HS-5 (cell line): ENCODE measurements at places on chromosomes 4 and X.
A peak's percentile ranks its signal among the peaks of the same experiment; 100 is the strongest.

DNA sequence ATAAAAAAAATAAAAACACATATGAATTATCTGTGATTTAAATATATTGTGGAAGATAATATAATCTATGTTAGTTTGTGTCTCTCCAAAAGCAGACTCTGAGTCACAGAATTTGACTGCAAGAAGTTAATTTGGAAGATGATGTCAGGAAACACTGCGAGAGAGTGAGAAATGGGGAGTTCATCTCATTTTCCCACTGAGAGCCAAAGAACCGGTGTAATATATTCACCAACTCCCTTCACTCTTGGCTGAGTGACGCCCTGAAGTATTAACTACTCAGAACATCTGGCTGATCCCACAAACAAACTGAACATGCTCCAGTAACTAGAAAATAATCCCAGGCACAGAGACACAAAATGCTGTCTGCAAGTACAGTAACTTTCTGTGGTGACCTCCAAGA is 345.8 kb upstream of the SPANXN1 start:
- DNase-seq: no peak

DNA sequence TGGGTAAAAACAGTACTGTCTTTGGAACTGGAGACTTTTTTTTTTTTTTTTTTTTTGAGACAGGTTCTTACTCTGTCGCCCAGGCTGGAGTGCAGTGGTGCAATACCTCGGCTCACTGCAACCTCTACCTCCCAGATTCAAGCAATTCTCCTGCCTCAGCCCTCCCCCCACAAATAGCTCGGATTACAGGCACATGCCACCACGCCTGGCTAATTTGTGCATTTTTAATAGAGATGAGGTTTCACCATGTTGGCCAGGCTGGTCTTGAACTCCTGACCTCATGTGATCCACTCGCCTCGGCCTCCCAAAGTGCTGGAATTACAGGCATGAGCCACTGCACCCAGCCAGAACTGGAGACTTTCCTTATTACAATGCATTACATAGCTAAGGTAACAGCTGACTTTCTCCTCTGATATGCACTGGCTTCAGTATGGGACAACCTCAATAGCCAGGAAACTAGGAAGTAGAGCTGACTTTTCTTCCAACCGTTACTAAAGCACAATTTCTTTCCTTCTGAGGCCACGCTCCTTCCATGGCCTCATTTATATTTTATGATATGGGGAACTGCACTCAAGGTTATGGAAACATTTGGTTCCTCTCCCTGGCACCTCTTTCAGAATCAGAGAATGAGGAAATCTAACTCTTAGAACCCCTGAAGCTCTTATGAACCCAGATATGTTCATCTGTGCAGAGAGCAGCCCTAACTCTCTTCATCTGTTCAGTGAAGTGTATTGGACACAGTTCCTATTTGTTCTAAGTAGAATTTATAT is 53.5 kb upstream of the FAM9B start:
- no peak for DNase-seq

DNA sequence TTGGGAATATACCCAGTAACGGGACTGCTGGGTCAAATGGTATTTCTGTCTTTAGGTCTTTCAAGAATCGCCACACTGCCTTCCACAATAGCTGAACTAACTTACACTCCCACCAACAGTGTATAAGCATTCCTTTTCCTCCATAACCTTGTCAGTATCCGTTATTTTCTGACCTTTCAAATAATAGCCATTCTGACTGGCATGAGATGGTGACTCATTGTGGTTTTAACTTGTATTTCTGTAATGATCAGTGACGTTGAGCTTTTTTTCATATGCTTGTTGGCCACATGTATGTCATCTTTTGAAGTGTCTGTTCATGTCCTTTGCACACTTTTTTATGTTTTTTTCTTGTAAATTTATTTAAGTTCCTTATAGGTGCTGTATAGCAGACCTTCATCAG is 81.2 kb downstream of the ADAM29 start:
- peak; percentile 42 for DNase-seq

DNA sequence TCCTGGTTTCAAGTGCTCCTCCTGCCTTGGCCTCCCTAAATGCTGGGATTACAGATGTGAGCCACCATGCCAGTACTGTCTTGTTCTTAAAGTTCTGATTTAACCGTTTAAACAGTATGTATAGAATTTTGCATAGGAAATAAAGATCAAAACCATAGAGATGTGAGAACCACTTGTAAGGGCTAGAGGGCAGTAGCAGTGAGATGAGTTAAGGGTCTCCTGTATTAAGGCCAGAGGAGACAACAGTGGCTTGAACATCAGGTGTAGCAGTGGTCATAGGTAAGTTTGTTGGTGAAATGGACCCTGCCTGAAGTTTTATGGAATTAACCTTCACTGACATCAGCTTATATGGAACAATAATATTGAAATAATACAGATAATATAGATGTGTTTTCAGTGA is 155.7 kb downstream of the SLC4A4 start:
- no peak for DNase-seq

- DNase-seq: no peak
Observed at GRCh38 chr4:97987019-97987648, 156.1 kb downstream of the STPG2 start.

DNA sequence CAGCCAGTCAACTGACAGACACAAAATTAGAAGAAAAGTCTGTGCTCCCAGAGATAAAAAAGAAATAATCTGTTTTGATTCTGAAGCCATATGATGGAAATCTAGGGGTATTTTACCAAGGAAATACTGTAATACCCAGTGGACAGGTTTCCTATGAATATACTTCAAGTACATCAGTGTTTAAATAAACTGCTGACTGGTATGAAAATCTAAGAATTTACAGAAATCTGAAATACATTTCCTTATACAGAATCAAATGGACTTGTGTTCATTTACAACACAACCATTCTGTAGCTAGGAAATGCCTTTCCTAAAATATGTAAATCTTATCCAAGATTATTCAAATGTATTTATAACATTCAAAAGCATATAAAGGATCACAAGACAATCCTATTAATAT is 13.4 kb downstream of the YTHDC1 start:
- DNase-seq: no peak

DNA sequence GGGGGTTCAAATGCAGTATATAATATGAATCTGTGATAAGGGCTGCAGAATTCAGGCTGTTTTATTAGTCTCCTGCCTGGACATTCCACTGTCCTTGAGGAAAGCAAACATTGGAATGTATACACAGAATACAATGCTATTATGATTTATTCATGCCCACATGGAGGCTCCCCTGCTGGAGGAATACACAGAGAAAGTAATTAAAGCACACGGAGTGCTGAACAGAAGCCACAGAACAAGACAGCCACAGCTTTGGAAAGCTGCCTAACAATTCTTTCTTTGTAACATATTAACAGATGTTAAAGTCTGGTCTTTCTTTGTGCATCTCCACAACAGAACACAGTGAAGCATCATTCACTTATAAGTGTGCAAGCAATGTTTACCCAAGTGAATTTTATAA is 155.8 kb downstream of the ARAP2 start:
- no peak for DNase-seq

DNA sequence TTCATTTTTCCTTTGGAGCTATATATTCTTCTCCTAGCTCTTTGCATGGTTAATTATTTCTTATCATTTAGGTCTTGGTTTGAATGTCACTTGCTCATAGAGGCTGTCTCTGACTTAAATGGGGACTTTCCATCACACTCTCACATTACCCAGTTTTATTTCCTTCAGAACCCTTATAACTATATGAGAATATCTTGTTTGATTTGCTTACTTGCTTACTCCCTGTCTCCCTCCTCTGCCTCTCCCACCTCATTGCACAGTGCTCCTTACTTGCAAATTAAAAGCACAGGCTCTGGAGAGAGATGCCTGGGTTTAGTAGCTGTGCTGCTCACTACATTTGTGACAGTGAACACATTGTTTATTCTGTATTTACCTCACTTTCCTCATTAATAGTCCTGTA is 174.6 kb downstream of the SOWAHB start:
- no peak for DNase-seq

DNA sequence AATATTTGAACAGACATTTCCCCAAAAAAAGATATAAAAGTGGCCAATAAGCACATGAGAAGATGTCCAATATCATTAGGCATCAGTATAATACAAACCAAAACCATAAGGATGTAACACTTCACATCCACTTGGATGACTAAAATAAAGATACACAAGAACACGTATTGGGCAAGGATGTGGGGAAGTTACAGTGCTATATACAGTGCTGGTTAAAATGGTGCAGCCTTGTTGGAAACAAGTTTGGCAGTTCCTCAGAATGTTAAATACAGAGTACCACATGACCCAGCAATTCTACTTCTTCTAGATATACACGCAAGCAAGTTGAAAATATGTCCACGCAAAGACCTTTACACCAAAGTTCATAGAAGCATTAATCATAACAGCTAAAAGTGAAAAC is 58.9 kb downstream of the HAUS3 start:
- no peak for DNase-seq

GRCh38 chrX:34848281-34848680 is 94.3 kb upstream of the FAM47B start:
- peak; percentile 41 for DNase-seq

DNA sequence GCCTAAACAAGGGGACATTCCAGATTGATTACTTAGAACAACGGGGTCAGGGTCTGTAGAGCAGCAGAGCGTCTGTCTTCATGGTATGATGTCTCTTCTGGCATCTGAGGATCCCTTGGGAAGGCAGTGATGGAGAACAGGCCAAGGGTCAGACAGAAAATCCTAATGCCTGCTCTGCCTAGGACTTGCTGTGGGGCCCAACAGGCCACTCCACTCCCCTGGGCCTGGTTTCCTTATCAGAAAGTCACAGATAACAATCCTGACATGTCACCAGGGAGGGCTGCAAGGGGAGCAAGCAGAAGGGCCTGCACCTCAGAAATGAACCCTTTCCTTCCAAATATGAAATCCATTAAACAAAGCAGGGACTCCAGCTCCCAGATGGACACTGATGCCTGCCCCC is 21.4 kb upstream of the ARHGAP6 start:
- DNase-seq: no peak

DNA sequence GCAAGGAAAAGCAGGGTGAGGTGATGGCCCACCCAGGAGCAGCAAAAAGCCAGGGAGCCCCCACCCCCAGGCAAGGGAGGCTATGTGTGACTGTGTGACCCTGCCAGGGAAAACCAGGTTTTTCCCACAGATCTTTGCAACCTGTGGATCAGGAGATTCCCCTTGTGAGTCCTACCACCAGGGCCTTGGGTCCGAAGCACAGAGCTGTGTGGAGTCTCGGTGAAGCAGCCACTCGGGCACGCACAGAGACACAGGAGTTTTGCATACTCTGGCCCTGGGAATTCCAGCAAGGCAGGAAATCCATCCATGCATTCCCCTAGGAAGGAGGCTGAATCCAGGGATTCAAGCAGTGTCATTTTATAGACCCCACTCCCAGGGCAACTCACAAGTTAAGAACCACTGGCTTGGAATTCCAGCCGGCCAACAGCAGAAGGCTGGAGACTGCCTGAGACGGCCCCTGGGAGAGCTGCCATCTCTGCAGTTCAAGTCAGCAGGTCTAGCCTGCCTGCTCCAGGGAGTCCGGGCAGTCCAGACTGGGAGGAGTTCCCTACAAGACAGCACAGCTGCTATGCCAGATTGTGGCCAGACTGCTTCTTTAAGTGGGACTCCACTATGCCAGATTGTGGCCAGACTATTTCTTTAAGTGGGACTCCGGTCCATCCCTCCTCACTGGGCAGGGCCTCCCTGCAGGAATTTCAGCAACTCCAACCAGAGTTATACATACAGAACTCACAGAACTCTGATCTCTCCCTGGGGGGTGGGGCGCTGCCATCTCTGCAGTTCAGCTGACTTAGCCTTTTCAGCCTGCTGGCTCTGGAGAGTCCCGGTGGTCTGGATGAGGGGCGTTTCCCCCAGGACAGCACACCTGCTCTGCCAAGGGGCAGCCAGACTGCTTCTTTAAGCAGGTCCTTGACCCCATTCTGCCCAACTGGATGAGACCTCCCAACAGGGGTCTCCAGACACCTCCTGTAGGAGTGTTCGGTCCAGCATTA is 85.1 kb upstream of the ADAD1 start:
- no peak for DNase-seq

DNA sequence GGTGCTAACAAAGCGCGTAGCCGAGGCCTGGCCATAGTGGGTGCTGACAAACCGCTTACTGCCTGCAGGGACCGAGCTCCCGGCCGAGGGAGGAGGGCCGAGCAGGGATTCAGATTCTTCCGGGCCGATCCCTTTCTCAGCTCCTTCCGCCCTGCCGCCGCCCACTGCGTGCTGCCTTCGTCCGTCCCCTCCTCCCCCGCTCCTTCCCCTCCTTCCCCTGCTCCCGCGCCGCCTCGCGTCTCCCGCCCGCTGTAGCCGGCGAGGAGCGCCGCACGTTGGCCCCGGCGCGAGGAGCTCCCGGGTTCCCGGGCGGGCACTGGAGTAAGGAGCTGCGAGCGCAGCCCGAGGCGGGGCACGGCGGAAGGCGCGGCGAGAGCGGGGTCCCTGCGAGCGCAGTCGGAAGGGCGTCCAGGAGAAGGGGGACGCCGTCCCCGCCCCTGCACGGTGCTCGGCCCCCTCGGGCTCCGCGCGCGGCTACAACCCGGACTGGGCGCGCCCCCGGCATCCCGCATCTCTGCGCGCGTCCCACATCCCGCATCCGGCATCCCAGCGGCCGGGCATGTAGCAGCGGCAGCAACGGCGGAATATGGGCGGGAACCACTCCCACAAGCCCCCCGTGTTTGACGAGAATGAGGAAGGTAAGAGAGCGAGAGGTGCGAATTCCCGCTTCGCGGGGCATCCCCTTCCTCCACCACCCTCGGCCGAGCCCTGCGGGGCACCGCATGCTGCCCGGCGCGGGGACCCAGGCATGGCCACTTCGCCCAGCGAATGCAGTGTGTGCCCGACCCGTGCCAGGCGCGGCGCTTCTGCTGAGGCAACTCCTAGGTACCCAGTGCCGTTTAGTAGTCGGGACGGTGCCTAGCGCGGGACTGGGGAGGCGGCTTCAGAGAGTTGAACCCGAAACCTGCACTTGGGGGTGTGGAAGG is at the start of gene STK32B:
TSS of gene STK32B (plus strand) at position 203 of the 926 bp plus-strand sequence.
- DNase-seq: peak; percentile 39

DNA sequence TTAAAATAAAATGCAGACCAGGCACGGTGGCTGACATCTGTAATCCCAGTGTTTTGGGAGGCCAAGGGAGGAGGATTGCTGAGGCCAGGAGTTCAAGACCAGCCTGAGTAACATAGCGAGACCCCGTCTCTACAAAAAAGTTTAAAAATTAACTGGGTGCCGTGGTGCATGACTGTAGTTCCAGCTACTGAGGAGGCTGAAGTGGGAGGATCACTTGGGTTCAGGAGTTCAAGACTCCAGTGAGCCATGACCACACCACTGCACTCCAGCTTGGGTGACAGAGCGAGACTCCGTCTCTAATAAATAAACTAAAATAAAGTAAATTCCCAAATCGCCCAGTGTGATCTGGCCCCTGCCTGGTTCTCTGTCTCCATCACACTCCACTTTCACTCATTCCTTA is 43.7 kb downstream of the TENM3 start:
- DNase-seq: no peak

DNA sequence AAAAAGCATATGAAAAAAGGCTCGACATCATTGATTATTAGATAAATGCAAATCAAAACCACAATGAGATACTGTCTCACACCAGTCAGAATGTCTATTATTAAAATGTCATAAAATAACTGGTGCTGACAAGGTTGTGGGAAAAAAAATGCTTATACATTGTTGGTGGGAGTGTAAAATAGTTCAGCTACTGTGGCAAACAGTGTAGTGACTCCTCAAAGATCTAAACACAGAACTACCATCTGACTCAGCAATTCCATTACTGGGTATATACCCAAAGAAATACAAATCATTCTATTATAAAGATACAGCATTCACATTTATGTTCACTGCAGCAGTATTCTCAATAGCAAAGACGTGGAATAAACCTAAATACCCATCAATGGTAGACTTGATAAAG is 412.1 kb downstream of the CENPC start:
- DNase-seq: no peak
